ENCODE measurements at places on chromosomes 16 and 17. TPM values are rescaled to one million over a fixed set of nuclear protein-coding genes. Genes with fewer than 3 reads are reported as not detected.

Gene ABCA8
- not detected for total RNA-seq

GRCh38 chr17:47172696-47173565, 16.2 kb downstream of the CDC27 start:
- H3K36me3 ChIP-seq, result peaks cover 19% of the 10 kb centered on the region
- no peaks in the 10 kb centered on the region for H3K27me3 ChIP-seq
- no peak for DNase-seq
- H3K4me1 ChIP-seq, result peaks cover 28% of the 10 kb centered on the region
- no peak overlapping the region for H3K27ac ChIP-seq

GRCh38 chr16:26787924-26788323, 278.8 kb upstream of the C16orf82 start:
- H3K27ac ChIP-seq, result no peak overlapping the region
- no peak overlapping the region for H3K4me3 ChIP-seq
- no peak for DNase-seq
- H3K4me1 ChIP-seq, result no peaks in the 10 kb centered on the region

DNA sequence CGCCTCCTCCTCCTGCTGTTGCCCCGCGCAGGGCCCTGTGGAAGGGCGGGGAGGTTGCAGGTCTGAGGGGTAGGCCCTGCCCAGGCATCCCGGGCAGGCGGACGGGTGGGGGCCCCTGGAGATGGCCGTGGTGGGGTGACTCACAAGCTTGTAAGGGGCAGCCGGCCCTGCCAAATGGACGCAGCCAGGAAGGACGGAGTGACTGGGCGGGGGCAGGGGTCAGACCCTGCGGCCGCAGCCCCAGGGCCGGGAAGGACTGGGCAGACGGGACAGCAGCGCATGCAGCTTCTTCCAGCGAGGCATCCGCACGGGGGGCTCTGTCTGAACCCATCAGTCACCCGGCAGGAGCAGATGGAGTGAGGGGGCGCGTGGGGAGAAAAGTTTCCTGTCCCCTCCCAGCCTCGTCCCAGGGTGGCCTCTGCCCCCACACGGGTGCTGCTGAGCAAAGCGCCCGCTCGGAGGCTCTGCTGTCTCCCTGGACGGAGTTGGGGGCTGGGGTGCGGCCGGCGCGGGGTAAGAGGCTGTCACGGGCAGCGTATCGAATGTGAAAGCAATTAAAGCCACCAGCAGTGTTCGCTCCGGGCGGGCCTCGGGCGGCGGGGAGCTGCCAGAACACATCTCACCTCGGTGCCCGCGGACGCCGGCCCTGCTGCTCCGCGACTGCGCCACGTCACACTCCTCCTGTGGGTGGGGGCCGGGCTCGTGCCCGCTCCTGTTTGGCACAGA, 5.4 kb upstream of the PRR35 start:
- H3K4me3 ChIP-seq, result no peak overlapping the region
- H3K27ac ChIP-seq, result no peak overlapping the region
- no peak for DNase-seq

DNA sequence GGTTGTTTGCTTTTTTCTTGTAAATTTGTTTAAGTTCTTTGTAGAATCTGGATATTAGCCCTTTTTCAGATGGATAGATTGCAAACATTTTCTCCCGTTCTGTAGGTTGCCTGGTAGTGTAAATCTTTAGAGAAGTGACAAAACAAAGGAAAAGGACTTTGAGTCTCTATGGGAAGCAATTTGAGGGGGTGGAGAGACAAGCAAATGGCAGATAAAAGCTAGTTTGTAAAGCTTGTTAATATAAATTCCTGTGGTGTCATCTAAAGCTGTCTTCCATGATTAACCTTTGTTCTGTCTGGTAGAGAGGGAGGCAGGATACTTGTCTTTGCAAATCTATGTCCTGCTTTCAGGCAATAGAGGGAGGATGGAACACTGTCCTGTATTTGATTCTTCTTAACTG, 40.6 kb upstream of the CACNG4 start:
- no peaks in the 10 kb centered on the region for H3K4me1 ChIP-seq
- DNase-seq, result no peak
- H3K27me3 ChIP-seq, result peaks cover 29% of the 10 kb centered on the region
- no peaks in the 10 kb centered on the region for H3K36me3 ChIP-seq
